ENCODE measurements at places on chromosomes 6 and 20. TPM values are rescaled to one million over a fixed set of nuclear protein-coding genes. Genes with fewer than 3 reads are reported as not detected.

DNA sequence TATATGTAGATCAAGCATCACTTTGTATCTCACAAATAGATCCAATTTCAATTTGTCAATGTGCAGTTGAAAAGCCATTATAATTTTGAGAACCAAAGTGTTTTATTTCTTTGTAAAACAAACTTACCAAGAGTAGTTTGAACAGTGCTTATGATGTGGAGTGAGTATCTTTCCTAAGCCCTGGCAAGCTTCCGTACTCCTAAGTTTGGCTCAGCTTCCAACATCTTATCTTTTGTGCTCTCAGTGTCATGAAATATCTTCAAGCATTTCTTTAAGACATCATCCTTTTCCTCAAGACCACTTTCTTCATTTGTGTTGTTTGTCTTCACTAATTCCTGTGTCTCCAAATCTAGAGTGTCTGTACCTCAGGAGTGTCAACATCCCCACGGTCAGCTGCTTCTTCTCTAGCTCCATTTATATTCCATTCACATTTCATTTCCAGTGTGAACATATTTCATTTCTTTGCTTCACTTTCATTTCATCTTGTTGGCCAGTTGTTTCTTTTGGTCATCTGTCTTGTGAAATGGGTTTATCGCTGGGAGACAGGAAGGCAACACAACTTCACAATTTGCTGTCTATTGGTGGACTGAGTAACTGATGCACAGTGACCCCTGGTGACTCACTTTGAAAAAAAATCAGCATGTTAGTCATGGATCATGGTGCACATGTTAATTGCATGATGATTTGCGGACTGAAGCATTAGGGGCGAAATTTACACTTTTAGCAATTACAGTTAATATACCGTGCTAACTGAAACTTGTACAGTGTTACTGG is 36.9 kb downstream of the SLC24A3 start:
- H3K4me1 ChIP-seq: peaks cover 32% of the 10 kb centered on the region
- no peak for DNase-seq
- H3K36me3 ChIP-seq: no peaks in the 10 kb centered on the region
- no peak overlapping the region for H3K4me3 ChIP-seq
- no peaks in the 10 kb centered on the region for H3K27me3 ChIP-seq

DNA sequence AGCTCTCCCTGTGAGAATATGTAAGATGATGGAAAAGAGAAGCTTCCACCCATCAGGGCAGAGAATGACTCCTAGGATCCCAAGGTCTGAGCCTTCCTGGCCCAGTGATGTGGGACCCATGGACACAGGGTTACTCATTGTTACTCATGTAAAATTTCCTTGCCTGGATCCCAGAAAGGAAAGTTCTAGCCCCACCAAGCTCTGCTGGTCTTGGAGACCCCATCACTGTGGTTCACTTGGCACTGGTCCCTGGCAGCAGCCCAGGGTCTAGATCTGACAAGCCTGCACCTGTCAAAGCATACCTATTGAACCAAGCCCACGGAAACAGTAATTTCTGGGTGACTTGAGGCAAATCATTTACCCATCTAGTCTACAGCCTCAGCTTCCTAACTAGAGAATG is 22.1 kb downstream of the MDGA1 start:
- no peaks in the 10 kb centered on the region for H3K27me3 ChIP-seq
- no peak overlapping the region for H3K27ac ChIP-seq
- no peak overlapping the region for H3K4me3 ChIP-seq
- H3K36me3 ChIP-seq: no peaks in the 10 kb centered on the region
- no peak for DNase-seq

- no peaks in the 10 kb centered on the region for H3K27me3 ChIP-seq
- H3K4me3 ChIP-seq: no peak overlapping the region
- no peak for DNase-seq
- H3K4me1 ChIP-seq: no peaks in the 10 kb centered on the region
These were observed 2.4 kb downstream of the IL22RA2 start for GRCh38 chr6:137171053-137171374.

DNA sequence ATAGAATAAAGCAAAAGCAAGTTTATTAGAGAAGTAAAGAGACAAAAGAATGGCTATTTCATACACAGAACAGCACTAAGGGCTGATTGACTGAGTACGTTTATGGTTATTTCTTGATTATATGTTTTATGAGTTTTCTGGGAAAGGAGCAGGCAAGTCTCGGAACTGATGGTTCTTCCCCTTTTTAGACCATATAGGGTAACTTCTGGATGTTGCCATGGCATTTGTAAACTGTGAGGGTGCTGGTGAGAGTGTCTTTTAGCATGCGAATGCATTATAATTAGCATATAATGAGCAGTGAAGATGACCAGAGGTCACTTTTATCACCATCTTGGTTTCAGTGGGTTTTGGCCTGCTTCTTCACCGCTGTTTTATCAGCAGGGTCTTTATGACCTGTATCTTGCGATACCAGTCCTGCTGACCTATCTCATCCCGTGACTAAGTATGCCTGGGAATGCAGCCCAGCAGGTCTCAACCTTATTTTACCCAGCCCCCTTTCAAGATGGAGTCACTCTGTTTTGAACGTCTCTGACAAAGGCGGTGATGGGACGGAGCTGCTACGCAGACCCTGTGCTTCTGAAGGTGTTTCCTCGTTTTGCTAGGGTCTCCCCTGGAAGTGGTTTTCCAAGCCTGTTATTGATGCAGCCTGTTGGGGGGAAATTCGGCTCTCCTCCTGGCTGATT is 45.4 kb upstream of the BMP6 start:
- DNase-seq: no peak
- H3K4me1 ChIP-seq: no peaks in the 10 kb centered on the region
- no peaks in the 10 kb centered on the region for H3K36me3 ChIP-seq
- no peaks in the 10 kb centered on the region for H3K27me3 ChIP-seq

DNA sequence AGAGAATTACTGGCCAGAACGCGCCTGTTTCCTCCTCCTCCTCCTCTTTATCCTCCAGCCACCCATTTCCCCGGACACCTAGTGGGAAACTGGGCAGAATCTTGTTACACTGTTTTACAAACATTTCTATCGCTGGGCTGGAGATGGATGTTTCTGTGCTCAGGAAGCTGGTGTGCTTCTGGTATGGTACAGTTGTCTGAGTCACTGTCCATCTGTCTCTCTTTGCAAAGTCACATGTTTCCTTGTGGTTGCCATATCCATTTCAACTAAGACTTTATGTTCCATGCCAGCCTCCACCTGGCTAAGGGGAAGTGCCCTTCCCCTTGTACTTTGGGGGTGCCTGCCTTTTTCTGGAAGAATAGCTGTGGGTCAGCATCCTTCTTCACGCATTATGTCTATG is 52.9 kb upstream of the SLC22A16 start:
- H3K4me3 ChIP-seq: no peak overlapping the region
- no peaks in the 10 kb centered on the region for H3K36me3 ChIP-seq
- DNase-seq: no peak
- no peaks in the 10 kb centered on the region for H3K27me3 ChIP-seq

DNA sequence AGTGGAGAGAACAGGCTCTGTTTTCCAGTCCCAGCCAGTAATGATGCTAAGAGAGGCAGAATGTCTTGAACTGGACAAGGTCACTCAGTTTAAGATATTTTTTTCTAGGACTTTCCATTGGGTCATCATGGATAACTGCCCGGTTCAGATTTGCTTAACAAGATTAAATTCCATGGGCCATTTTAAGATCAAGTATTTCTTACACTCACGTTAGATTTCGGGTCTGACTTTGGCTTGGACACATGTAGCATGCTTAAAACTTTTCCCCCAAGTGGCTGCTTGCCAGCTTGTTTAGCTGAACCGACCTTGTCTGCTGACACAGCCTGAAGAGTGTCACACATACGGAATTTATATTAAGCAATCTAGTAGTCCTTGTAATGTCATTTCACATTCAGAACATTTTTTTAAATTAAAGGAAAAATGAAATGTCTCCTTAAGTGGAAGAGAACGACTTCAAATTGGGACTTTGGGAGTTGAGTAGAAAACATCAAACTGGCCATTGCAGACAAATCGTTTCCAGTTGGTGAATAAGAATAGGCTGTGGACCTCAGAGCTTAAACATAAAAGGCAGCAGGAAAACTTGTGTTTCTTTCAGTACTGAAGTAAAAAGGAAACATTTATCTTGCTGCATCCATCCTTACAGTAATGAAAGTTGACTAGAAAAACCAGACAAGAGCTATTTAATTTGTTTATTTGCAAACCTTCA is 29.0 kb downstream of the ARMC2 start:
- H3K36me3 ChIP-seq: no peaks in the 10 kb centered on the region
- H3K4me1 ChIP-seq: peaks cover 62% of the 10 kb centered on the region
- DNase-seq: peak; percentile 57
- peak overlapping the region; percentile 66 for H3K27ac ChIP-seq

GRCh38 chr20:58826271-58826670 is 24.4 kb downstream of the GNAS-AS1 start:
- H3K27me3 ChIP-seq: peaks cover 3% of the 10 kb centered on the region
- no peak overlapping the region for H3K27ac ChIP-seq
- no peak overlapping the region for H3K4me3 ChIP-seq
- no peaks in the 10 kb centered on the region for H3K36me3 ChIP-seq

DNA sequence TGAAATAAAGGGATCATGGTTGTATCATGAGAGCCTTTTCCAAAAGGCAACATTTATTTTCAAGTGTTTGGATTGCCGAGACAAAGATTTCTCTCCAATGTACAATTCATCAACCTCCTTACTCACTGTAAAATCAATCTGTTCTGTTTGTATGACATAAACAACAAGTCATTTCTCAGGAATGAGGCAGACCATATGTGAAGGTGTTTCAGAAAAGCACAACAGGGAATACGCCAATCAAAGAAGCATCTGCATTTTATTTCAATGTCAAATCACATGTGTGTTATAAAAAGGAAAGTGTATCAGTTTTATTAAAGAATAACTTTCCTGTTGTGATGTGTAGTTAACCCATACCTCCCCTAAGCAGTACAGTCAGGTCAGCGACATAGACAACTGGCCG is 653.7 kb downstream of the TFAP2A start:
- H3K36me3 ChIP-seq: no peaks in the 10 kb centered on the region
- no peak for DNase-seq
- H3K4me3 ChIP-seq: no peak overlapping the region

GRCh38 chr6:87785229-87785862 is 83.3 kb upstream of the AKIRIN2 start:
- no peaks in the 10 kb centered on the region for H3K27me3 ChIP-seq
- H3K4me3 ChIP-seq: no peak overlapping the region
- no peak for DNase-seq
- H3K4me1 ChIP-seq: no peaks in the 10 kb centered on the region
- H3K36me3 ChIP-seq: no peaks in the 10 kb centered on the region
- H3K27ac ChIP-seq: no peak overlapping the region

DNA sequence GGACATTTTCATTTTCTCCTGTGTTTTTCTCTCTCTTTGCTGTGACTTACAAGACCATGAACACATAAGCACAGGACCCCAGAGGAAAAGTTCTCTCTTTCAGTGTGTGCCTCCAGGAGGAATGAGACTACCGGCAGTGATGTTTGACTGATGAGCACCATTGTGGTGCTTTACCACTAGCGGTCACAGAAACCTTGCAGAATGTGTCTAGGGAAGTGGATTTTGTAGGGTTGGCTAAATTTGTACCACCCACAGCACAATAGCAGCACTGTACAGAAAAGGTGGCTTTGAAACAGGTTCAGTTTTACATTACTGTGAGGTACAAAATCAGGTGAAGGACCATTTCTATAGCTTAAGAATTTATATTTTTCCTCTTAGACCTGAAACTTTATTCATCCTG is 301.9 kb upstream of the SUPT3H start:
- H3K4me1 ChIP-seq: peaks cover 13% of the 10 kb centered on the region
- DNase-seq: no peak
- no peaks in the 10 kb centered on the region for H3K27me3 ChIP-seq

DNA sequence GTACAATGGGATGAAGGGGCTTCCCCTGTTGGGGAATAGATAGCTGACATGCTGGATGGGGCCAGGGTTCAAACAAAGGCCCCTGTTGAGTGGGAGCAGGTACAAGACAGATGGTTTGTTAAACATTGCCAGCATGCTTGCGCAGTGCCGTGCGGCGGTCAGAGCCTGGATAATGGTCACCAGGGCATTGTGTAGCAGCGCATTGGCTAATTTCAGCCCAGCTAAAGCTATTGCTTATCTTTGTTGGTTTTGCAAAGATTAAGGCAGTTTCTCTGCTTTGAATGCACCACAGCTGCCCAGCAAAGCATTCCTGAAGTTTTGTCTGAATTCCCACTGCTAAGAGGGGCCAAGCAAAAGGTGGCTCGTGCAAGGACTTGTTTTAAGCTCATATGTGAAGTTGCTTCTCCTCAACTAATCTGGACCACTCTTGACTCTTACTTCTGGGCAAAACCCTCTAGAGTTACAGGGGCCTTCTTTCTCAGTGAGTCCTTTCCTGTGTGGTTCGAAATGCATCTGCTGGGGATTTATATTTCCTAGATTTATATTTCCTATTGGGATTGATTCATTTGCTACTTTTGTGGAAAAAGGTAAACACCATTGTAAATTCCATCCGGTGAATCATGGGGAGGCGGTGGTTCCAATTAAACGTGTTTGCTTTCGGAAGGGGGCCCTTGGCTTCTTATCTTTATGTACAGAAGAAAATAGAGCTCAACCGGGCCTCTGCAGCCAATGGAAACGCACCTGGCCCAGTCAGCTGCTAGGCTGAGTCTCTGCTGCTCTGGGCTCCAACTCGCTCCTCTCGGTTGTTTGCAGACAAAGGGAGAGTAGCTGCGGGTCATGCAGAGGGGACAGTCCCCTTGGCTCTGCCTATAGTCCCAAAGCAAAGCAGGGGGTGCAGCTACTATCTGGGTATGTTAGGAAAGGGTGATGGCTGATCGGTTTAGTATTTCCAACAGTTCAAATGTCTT is 72.1 kb downstream of the FOXA2 start:
- no peaks in the 10 kb centered on the region for H3K4me1 ChIP-seq
- no peaks in the 10 kb centered on the region for H3K27me3 ChIP-seq
- peak; percentile 68 for DNase-seq
- peak overlapping the region; percentile 9 for H3K27ac ChIP-seq
- H3K4me3 ChIP-seq: no peak overlapping the region

GRCh38 chr6:14614631-14615030 is 497.1 kb downstream of the CD83 start:
- H3K4me1 ChIP-seq: no peaks in the 10 kb centered on the region
- H3K27ac ChIP-seq: no peak overlapping the region

- no peak overlapping the region for H3K27ac ChIP-seq
- no peak overlapping the region for H3K4me3 ChIP-seq
- no peaks in the 10 kb centered on the region for H3K36me3 ChIP-seq
- no peaks in the 10 kb centered on the region for H3K4me1 ChIP-seq
- no peak for DNase-seq
These were observed 380.6 kb upstream of the CHD6 start for GRCh38 chr20:41998539-41999341.

DNA sequence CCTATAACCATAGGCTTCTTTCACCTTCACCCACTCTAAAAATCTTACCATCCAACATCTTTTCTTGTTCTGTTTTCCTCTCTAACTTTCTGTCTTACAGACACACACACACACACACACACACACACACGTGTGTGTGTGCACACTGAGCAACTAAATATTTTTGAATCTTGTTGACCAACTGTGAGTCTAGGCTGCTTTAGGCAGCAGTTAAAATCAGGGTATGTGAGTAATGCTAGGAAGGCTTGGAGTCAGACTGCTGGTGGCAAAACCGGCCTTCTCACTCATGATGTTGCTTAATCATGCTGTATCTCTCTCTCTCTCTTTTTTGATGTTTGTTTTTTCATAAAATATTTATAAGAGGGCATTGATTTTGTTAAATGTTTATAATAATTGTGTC is 103.1 kb upstream of the TBX18 start:
- H3K36me3 ChIP-seq: no peaks in the 10 kb centered on the region
- H3K27ac ChIP-seq: no peak overlapping the region
- H3K4me1 ChIP-seq: no peaks in the 10 kb centered on the region

KCNK16 gene
- total RNA-seq: not detected

LTA gene
- total RNA-seq: not detected

TNXB gene
- 120 TPM for total RNA-seq

BPIFB1 gene
- 263 TPM for total RNA-seq

Measured in lower lobe of right lung (tissue), 2 donors.